ENCODE measurements at places on chromosomes 3 and 15.

DNA sequence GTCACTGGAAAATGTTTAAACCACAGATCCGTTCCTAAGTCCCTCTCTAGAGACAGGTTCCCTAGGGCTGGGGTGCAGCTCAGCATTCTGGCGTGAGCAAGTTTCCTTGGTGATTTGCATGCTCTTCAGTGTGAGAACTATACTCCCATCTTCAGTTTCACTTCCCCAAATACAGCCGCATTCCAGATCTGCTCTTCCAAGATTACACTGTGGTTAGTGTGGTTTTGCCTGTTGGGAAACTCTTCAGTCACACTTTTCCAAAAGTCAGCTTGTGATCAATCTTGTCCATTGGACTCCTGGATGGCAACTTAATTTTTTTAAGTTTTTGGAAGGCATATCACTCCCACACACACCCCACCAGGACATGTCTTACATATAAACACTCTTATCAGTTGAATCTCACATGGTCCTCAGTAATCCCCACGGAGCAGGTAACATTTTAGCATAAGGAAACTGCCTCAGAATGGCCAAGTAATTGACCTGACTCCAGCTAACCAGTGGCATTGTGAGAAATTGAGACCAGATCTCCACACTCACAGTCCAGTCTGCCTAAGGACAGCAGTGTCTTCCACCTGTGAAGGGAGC, 33.5 kb upstream of the PTPN23 start:
- DNase-seq, result no peak

- DNase-seq, result no peak
Measured at GRCh38 chr3:196691386-196691785, 20.7 kb downstream of the CEP19 start.

DNA sequence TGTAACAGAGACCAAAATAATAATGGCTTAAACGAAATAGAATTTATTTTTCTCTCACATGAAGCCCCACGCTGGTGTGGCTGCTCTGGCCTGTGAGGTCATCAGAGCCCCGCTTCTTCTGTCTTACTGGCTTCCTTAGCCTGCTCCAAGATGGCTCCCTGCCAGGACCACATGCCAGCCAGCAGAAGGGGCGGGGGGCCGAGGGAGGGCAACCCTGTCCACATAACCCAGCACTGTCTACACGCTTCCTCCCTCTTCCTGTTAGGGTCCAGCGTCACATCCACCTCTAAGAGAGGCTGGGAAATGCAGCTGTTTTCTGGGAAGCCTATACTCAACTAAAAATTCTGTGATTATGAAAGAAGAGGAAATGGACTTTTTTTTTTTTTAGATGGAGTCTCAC, 107.9 kb upstream of the DLG1 start:
- no peak for DNase-seq

DNA sequence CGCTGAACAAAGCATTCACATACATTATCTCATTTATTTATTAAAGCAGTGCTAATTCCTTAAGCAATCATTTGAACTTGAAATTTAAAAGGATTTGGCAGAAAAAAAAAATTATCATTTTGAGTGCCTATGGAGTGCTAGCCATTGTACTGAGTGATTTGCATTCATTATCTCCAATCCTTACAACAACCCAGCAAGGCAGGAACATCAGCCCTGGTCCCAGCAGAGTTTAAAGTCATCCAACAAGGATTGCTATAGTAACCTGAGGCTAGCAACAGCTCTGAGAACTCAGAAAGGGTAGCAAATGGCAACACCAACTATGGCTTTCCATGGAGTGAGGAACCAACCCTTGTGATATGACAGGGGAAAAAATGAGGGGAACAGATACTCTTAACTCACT, 237.6 kb upstream of the SETMAR start:
- DNase-seq, result no peak

DNA sequence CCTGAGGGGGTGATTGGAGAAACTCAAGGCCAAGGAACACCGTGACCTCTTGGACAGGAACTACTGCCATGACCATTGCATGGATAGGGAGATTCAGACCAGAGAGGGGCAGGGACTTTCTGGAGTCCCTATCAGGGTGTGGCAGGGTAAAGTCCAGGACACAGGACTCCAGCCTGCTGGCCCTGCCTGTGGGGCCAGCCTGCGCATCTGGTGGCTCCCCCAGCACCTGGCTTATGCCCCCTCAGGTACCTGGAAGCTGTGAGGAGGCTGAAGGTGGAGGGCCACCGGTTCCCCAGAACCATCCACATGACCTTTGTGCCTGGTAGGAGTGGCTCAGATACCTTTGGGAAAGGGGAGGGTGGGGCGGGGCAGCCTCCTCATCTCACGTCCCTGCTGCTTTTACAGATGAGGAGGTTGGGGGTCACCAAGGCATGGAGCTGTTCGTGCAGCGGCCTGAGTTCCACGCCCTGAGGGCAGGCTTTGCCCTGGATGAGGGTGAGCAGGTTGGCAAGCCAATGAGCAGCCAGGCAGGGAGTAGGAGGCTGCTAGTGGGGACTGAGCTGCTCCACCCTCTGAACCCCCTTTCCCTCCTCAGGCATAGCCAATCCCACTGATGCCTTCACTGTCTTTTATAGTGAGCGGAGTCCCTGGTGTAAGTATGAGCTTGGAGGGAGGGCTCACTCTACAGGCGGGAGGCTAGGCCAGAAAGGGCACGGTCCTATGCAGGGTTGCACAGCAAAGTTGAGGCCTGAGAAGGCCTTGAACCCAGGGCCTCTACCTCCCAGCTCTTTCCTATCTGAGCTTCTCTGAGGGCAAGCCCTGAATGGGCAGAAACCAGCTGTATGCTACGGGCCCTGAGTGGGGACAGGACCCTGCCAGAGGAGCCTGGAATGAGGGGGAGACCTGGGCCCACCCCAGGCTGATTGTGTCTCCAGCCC, 2.9 kb downstream of the ACY1 start:
- no peak for DNase-seq

DNA sequence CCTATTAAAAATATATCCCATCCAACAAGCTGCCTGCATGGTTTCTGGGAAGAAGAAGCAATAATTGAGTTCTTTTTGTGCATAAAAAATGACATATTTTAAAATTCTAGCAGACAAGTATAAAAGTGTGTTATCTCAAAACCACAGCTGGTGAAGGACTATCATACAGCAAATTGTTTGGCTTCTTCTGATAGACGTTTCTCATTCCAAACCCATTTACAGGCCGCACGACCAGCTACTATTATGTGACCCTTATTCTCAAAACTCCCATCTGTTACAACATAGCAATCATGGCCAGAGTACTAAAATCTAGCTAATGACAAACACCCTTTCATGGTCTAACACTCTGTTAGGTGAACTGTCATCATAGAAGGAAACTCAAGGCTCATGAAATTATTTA, 21.7 kb downstream of the ETFA start:
- DNase-seq, result no peak

All from mesothelial cell of epicardium (in vitro differentiated cells).